ENCODE measurements at places on chromosomes 16 and 17.

DNA sequence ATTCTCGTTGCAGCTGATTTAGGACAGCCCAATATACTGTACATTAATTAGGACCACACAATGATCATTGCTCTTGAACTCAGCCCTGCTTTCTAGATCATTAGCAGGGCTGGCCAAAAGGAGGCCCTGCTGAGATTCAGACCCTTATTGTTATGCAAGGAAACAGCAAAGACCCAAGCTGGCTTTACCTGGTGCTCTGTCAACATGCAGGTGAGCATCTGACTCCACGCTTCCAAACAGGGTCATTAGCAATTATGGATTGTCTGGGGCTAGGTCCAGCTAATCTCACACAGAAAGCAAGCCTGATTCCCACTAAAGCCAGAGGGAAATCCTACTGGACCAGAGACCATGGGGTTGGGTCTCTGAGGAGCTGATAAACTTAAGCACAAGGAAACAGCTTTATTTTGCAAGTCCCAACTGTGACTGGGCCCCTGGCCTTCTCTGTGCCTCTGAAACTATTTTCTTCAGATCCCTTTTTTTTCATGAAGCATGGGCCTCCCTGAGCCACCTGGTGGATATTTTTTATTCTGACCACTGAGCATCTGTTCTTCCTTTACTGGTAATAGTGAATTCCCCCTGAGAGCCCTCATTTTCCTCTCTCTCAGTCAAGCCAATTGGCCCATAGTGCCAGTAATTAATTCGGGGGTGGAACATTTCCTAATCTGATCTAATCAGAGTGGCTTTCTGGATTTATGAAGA lies 236.1 kb downstream of the GRIN2A start:
- no peak for DNase-seq

GRCh38 chr17:37766971-37767370 lies 22.1 kb upstream of the HNF1B start:
- no peak for DNase-seq

GRCh38 chr17:48351911-48352332 lies 78.1 kb downstream of the SKAP1 start:
- DNase-seq: peak; percentile 65

- DNase-seq: no peak
Observed at GRCh38 chr16:20307791-20308190, 19.5 kb downstream of the GP2 start.

- DNase-seq: no peak
Observed at GRCh38 chr16:82625066-82625968, 1.5 kb upstream of the CDH13 start.

- DNase-seq: no peak
Observed at GRCh38 chr16:57388359-57389086, 16.0 kb upstream of the CCL17 start.

GRCh38 chr17:70642059-70642458 lies 472.7 kb downstream of the KCNJ2 start:
- DNase-seq: no peak

DNA sequence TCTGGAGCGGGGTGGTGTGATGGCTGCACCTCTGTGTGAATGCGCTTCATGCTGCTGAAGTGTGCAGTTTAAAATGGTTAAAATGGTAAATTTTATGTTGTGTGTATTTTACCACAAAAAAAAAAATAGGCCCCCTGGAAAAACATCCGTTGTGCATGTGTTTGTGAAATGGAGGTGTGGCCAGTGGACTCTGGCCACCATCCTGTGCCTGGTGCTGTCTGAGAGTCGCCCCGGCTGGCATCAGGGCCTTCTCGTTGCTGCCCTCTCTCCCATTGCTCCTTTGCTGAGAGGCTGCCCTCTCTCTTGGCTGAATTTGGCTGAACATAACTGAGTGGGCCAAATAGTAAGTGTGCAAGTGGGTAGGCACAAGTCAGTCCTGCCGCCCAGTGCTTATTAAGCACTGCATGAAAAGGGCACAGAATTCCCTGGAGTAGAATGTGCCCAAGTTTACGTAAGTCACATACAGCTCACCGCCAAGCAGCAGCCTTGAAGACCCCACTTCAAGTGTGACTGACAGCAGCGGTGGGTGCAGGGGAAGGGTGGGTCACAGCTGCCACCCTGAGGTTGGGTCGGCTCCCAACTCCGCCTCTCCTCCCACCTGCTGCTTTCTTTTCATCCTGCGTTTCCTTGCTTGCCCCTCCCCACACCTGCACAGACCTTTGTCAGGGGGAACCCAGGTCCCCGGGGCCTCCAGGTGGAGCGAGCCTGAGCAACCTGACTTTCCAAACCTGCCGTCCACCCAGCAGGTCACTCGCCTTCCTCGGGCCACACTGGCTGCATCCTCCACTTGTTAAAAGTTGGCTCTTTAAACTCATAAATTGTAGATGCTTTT lies 46.8 kb downstream of the FOXK2 start:
- DNase-seq: no peak

- peak; percentile 28 for DNase-seq
Observed at GRCh38 chr17:10737168-10737622, 7.4 kb upstream of the TMEM220 start.

DNA sequence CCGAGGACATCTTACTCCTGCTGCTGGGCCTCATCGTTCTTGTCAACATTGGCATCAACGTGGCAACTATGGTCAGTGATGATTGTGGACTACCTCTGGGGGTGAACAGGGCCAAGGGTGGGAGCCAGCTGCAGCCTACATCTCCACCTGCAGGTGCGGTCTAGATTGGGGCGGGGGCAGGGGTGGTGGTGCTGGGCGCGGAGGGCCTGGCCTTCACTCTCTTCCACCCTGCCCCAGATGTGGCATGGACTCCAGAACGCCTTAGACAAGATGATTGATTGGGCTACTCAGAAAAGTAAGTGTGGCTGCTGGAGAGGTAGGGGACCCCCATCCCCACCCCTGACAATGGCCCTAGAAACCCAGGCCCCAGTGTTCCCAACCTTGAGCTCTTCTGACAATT lies 340 bp downstream of the SPEM2 start:
- no peak for DNase-seq

- DNase-seq: no peak
Observed at GRCh38 chr17:9095390-9095789, 74.1 kb downstream of the NTN1 start.

GRCh38 chr16:11992586-11993524 lies 16.3 kb downstream of the SNX29 start:
- no peak for DNase-seq

DNA sequence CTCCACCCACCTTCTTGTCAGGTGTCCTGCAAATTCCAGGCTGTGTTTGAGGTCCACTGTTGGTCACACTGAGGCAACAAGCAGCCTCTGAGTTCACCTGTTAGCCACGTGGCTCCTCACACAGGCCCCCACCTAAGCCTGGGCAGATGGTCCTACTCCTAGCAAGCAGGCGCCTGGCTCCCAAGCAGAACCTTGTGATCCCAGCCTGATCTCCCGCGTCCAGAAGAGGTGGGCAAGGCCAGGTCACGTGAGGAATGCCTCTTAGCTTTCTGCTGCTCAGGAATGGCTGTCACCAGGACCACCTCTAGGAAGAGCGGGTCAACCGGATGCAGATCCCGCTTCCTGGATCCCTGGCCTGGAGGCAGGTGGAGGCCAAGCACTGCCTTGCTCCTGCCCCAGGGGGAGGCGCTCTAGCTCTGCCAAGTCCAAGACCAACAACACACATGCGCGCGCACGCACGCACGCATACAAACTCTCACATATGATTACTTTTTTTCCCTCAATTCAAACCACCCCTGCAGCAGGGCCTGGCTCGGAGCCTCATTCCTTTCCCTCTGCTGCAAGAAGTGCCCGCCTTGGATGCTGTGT lies 9.5 kb downstream of the CYB561 start:
- no peak for DNase-seq

- no peak for DNase-seq
Observed at GRCh38 chr17:1961189-1961588, 63.9 kb downstream of the RTN4RL1 start.

- DNase-seq: no peak
Observed at GRCh38 chr17:50381920-50382319, 8.9 kb downstream of the EME1 start.

DNA sequence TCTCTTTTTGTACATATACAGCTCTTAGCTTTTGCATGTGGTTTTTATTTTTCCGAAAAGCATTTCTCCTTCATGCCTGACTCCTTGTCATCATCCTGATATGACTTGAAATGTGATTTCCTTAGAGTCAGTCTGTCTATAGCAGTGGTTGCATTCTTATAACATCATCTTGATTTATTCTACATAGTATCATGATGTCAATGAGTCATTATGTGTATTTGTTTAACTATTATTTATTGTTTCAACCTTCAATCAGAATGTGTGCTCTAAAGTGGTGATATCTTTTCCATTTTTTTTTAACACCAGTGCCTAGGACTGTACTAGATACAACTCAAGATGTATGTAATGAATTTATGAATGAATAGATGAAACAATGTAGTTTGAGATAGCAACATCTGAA lies 354.9 kb upstream of the CDH8 start:
- no peak for DNase-seq

DNA sequence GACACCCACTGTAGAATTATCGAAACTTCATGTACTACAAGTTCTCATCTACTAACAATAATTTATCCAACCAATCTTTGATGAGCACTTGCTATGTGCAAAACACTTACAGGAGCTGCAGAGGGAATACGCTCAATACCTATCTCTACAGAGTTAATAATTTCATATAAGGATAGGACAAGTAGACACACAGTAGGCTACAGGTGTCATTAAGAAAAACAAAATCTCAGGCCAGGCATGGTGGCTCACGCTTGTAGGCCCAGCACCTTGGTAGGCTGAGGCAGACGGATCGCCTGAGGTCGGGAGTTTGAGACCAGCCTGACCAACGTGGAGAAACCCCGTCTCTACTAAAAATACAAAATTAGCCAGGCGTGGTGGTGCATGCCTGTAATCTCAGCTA lies 91.3 kb upstream of the PLEKHM1 start:
- no peak for DNase-seq

DNA sequence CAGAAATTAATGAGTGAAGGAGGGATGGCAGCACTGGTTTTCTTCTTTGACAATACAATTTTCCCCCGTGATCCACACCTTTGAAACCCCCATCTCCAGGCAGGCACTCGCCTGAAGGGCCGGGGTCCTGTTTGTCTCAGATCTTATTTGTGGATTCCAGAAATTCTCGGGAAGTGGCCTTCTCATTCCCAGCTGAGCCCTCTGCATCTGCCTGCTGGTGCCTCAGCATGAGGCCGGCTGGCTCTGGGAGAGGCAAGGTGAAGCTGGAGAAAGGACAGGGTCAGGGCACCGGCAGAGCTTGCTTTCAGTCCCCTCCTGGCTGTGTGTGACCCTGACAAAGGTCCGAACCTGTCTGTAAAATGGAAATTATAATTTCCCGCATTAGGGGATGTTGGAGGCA lies 35.8 kb upstream of the C1QL1 start:
- no peak for DNase-seq

Measured in B cell (primary cell).